ENCODE measurements at places on chromosomes 12 and 14. TPM values are rescaled to one million over a fixed set of nuclear protein-coding genes. Genes with fewer than 3 reads are reported as not detected.

TMEM119 gene
- total RNA-seq = 0.14 TPM

ART4 gene
- not detected for total RNA-seq

SRRM4 gene
- total RNA-seq = not detected

TAS2R43 gene
- not detected for total RNA-seq

SIX6 gene
- not detected for total RNA-seq

TBX3 gene
- total RNA-seq = 21.5 TPM
